Fibroblast of skin of abdomen (primary cell): ENCODE measurements at places on chromosomes 7 and 10.
A peak's percentile ranks its signal among the peaks of the same experiment; 100 is the strongest.

DNA sequence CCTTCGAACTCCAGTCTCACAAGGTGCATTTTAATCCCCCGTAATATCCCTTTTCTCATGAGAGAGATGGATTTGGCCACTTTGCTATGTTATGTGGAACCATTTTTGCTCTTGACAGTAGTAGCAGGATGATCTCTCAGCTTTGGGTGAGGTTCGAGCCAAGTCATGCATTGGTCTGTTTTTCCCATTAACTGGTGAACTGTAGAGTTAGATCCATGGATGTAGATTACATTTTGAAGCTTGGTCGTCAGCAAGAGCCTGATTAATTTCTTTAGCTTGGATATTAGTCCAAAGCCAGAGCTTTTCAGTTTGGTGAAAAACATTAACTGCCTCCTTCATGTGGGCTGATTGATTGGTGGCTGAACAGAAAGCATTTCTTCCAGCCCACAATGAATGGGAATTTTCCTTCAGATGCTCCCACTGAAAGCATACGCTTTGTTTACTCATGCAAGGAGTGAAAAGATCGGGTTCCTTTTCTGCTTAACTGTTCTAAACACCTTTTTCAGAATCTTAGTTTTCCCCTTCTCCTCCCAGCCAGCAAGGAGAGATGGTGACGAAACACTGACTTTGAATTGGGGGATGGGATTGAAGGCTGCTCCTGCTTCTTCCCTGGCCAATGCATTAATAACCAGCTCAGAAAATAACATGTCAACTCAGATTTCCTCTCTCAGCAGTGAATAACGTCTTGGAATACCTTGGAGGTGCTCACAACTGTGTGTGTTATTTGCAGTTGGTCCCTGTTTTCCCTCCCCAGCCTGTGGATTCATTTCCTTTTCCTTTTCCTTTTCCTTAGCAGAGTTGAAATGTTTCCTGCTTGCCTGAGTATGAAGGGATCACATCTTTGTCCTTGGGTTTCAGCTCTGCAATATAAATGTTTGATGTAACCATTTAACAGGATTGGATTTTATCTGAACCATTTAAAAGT, 351.8 kb upstream of the FZD8 start:
- DNase-seq, result no peak

- peak; percentile 71 for DNase-seq
Observed at GRCh38 chr7:26449175-26450165, 157.8 kb downstream of the SNX10 start.

DNA sequence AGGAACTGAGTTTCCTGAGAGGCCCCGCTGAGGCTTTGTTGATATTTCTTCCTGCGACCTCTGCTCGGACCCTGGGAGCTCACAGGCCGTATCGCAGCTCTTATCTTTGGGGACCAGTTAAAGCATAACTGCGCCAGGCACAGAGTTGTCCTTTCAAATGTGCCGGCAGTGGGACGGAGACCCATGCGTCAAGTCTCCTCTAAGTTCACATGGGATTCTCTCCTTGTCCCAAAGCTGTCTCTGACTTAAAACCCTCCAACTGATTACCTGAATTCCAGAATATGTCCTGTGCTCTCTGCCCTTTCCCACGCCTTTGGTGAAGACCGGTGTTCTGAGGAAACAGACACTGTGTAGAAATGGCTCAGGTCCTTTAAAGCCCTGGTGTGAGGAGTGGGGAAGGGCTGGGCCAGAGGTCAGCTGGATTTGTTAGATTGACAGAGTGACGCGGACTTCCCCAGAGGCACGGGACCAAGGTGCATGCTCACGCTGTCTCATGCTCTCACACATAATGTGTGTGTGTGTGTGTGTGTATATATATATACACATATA, 169.8 kb downstream of the EGFR start:
- DNase-seq, result no peak

GRCh38 chr7:134891696-134892678, 94.3 kb upstream of the AGBL3 start:
- DNase-seq, result peak; percentile 71

- no peak for DNase-seq
Observed at GRCh38 chr7:102975854-102976253, 63.1 kb downstream of the LRRC17 start.

- no peak for DNase-seq
Observed at GRCh38 chr10:87760195-87760905, 57.7 kb downstream of the ATAD1 start.

- DNase-seq, result no peak
Observed at GRCh38 chr7:147197006-147197405, 1080.4 kb downstream of the CNTNAP2 start.

GRCh38 chr7:69776611-69777010, 178.3 kb downstream of the AUTS2 start:
- peak; percentile 78 for DNase-seq

DNA sequence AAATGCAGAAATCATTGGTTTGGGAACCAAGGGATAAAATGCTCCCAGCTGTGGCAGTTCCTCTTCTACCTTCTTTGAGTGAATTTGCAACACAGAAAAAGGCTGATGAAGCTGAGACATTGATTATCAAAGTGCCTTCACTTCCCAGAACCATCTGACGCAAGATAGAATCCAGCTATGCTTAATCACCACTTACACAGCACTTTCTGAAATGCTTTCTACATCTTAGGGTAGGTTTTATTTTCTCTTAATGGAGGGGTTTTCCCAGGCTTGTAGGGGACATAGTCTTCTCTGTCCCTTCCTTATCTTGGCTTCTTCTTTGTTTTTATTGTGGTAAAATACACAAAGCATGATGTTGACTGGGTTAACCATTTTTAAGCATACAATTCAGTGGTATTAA, 332.6 kb upstream of the ZNF32 start:
- DNase-seq, result peak; percentile 42

- no peak for DNase-seq
Observed at GRCh38 chr10:113412161-113412560, 140.7 kb upstream of the HABP2 start.

- no peak for DNase-seq
Observed at GRCh38 chr10:2340831-2341647, 603.7 kb upstream of the ADARB2 start.

- peak; percentile 81 for DNase-seq
Observed at GRCh38 chr7:31122649-31123058, 70.5 kb downstream of the ADCYAP1R1 start.

- no peak for DNase-seq
Observed at GRCh38 chr7:6701860-6702259, 4.9 kb downstream of the ZNF12 start.

DNA sequence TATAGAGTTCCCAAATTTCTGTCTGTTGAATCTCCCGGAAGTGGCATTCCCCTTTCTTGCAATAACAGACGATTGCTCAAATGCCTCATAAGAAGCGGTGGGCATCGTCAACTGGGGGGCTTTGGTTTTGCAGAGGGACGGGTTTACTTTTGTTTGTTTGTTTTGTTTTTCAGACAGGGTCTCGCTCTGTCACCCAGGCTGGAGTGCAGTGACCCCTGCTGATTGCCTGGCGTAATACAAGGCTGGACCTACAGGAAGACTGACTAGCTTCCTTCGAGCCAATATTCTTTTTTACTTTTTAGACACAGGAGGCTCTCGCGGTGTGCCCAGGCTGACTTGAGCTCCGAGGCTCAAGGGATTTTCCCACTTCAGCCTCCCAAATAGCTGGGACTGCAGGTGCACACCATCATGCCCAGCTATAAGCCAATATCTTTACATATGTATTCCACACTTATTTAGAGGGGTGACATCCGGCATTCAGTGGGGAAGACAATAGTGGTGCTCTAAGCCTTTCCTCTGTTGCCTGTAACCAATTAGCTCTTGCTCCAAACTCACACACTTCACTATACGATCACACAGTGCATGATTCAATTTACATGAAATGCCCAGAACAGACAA, 58.1 kb downstream of the FHIP2A start:
- no peak for DNase-seq

GRCh38 chr7:54946271-54946670, 72.5 kb upstream of the EGFR start:
- DNase-seq, result no peak
